ENCODE measurements at places on chromosomes 1 and 21.

DNA sequence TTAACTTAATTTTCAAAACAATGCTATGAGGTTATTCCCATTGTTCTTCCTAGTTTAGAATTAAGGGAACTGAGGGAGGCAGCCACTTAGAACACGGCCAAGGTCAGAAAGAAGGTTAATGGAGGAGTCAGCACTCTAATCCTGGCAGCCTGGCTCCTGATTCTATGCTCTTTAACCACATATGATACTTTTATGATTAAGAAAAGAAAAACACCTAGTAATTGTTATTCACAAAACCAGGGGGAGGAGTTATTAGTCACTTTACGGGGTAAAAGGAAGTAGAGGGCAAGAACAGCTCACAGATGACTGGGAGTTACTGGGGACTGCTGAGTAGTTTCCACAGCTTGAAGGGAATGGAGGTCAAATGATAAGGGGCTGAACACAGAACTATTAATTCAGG is 38.6 kb downstream of the GADD45A start:
- no peaks in the 10 kb centered on the region for H3K36me3 ChIP-seq
- H3K27ac ChIP-seq, result no peak overlapping the region
- no peaks in the 10 kb centered on the region for H3K27me3 ChIP-seq
- H3K4me3 ChIP-seq, result no peak overlapping the region
- H3K4me1 ChIP-seq, result peaks cover 61% of the 10 kb centered on the region

DNA sequence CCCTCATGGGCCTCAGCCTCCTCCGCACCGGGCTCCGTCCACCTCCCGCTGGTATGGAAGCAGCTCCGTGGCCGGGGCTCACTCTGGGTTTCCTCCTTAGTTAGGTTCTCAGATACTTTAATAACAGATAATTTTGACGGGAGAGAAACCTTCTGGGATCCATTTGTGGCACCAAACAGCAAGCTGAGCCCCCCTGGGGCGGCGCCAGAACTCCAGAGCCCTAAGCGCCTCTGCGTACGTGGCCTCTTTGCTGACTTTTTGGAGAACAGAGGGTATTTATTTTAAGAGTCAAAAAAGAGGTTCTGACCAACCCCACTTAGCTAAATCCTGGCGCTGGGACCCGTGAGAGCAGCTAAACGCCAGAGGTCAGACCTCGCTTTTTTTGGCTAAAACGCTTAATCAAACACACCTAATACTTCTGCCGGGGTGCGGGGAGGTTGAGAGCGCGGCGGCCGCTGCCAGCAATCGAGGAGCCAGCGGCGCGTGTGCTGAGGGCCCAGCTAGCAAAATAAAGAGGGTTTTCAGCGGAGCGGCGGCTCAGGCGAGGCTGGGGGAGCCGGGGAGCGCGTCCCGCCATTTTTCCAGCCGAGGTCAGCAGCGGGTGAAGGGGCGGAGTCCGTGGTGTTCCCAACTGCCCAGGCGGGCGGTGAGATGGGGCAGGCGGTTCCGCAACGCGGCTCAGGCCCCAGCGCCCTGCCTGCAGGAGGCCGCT is 171.7 kb downstream of the PRDM16 start:
- H3K4me3 ChIP-seq, result no peak overlapping the region
- no peak for DNase-seq
- 0 out of 2 replicates have a peak, but pooled peaks cover 3% of the 10 kb centered on the region for H3K4me1 ChIP-seq
- no peaks in the 10 kb centered on the region for H3K36me3 ChIP-seq

GRCh38 chr21:37659874-37660273 is 256.4 kb downstream of the KCNJ6 start:
- H3K4me1 ChIP-seq, result no peaks in the 10 kb centered on the region
- no peak overlapping the region for H3K4me3 ChIP-seq
- no peaks in the 10 kb centered on the region for H3K36me3 ChIP-seq
- DNase-seq, result no peak

DNA sequence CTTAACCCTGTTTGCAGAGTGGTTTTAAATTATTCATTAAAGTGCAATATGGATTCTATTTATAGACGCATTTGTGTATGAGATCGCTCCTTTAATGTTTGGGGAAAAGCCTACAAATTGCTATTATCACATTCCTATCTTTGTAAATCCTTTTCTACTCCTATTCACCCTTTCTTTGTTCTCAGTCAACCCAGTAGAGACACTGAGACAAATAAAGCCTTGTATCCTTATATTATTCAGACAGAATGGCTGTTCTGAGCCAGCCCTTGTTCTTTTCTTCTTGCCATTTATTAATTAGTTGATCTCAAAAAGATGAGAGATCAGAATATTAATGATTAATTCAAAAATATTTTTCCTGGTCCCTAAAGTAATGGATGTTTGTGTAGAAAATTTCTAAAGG is 8.4 kb downstream of the PCBP3 start:
- H3K4me3 ChIP-seq, result no peak overlapping the region
- H3K27ac ChIP-seq, result no peak overlapping the region
- H3K36me3 ChIP-seq, result no peaks in the 10 kb centered on the region
- H3K27me3 ChIP-seq, result no peaks in the 10 kb centered on the region

GRCh38 chr1:17119076-17119772 is at the start of gene PADI2:
Gene PADI2 (minus strand): TSS chr1:17119451. CDS start chr1:17119371, 80 bp downstream.
- H3K4me3 ChIP-seq, result peak within 1 kb of the TSS; percentile 45
- H3K27ac ChIP-seq, result no peak within 1 kb of the TSS
- H3K27me3 ChIP-seq, result no peaks in the 10 kb centered on the region
